ENCODE measurements at places on chromosomes 3 and 15.

DNA sequence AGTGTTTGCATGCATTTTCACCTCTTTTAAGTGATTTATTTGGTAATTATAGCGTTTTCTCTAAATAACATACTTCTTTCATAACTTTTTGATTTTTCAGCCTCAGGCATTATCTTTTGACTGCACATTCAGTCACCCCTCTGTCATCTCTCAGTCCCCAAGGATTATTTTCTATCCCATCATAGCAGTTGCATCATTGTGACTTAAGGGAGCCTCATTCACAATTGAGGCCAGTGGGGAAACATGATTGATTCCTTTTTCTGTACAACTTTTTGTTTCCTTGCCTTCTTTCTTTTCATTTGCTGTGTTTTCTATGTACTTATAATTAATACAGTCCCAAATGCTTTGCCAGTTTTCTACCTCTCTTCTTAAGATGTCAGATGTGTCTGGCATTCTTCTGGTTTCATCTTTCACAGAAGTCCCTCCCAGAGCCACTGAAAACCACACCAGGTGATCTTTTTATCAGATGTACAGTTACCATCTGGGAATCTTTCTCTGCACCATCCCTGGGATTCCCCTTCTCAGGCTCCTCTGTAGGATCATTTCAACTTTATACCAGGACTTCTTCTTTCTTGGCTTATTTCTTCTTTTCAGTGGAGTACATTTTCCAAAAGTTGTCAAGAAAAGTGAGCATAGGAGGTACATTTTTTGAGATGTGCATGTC is 151.4 kb downstream of the RAP2B start:
- DNase-seq, result no peak

DNA sequence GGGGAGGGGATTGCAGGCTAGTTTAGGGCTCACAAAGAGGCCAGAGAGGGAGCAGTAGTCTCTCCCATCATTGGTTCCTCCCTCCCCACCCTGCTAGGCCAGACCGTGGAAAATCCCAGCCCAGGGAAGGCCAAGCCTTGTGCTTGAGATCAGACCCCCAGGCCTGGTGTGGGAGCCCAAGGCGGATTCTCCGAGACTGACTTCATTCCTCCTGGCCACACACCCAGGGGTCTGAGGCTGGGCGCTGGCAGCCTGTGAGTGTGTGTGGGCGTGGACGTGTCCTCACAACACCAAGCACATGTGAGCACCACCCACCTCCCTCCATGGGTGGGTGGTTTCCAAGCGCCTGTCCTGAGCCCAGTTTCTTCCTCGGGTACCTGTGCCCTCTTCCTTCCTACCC is 4.1 kb downstream of the LOXL1 start:
- no peak for DNase-seq

- peak; percentile 24 for DNase-seq
These were observed 12.7 kb downstream of the TKT start for GRCh38 chr3:53243165-53243564.

GRCh38 chr3:62577153-62577552 is 203.8 kb upstream of the FEZF2 start:
- no peak for DNase-seq

DNA sequence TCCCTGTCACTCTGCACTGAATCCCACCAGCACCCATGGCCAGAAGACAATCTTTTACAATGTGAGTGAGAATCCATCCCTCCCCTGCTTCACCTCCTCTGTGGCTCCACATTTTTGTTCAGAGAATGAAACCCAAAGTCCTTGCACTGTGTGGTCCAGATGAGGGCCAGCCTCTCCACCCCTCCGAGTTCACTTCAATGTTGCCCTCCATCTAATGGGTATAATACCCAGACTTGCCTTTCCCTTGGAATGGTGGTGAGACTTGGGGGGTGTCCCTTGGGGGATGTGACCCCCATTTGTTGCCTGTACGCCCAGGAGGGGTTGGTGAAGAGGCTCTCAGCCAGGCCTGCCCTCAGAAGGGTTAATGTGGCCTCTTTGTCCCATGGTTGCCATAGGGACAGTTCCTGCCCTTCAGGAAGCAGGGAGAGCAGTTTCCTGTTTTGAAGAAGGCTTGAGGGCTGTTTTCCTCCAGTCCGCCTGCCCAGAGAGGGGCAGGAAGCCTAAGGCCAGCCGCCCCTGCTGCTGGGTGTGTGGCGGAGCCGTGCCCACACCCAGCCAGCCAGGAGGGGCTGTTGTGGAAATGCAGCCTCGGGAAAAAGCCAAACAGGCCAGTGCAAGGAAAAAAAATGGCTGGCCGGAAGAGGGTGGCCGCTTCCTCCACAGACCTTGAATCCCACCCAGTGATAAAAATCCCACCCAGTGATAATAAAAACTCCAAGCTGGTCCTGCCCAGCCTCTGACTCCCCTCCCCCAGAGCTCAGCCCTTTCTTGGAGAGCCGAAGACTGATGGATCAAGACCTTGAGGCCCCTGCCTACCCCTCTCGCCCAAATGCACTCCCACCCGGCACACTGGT is 14.6 kb upstream of the FGD5 start:
- no peak for DNase-seq
